Stimulated activated CD8-positive, alpha-beta memory T cell treated with anti-CD3 and anti-CD28 coated beads, Interleukin-15, amount 100 ng/mL, for 48 hours (primary cell): ENCODE measurements at places on chromosomes 1 and 21.

DNA sequence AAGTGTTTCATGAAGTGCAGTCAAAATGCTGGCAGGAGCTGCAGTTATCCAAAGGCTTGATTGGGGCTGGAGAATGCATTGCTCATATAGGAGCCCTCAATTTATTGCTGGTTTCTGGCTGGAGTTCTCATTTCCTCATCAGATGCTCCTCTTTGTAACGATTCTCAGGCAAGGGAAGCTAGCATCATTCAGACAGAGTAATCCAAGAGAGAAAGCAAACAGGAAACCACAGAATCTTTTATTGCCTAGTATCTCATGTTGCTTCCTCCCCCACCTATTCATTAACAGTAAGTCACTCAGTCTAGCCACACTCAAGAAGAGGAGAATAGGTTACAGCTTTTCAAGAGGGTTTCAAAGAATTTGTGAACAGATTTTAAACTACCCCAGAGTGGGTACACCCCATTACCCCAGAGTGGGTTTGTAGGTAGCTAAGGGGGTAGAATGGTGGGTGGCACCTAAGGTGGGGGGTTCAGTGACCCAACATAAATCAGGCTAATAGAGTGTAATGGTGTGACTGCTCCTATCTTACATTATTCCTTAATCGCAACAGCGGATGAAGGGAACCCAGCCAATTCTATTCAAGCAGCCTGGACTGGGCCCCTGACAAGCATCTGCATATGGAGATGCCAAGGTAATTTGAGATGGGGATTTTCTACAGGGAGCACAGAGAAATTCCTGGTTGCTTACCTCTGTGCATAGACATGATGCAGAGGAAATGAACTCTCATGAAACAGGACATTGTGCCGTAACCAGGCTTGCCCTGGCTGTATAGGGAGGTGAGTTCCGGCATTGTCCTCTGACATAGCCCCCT lies 67.1 kb downstream of the KCNJ15 start:
- DNase-seq: no peak

DNA sequence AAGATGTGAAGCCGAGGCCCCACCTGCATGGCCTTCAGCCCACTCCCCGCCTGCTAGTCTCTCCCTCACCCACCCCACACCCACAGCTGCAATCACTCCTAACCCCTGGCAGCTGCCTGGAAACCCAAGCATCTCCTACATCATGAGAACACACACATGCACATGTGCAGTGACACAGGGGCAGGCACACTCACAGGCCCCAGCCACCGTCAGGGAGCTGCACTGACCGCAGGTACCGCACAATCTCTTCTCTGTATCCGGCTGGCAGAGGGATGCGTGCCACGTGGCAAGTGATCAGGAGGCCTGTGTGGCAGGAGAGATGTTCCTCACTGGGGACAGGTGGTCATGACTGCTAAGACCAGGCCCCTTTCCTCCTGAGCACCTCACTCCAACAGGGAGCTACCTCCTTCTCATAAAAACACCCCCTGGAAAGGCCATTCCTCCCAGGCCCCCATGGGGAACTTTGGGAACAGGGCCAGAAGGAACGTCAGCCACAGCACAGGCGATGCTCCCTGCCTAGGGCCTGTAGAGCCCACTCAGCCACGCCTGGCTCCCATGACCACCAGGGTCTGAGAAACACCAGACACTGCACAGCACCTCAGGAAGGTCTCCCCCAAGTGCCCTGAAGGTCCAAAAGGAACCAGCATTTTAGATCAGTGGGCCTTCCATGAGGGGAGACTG lies 6.0 kb downstream of the LSS start:
- DNase-seq: no peak

- DNase-seq: no peak
These were observed 3.6 kb downstream of the ZC3H12A start for GRCh38 chr1:37477946-37478345.

- DNase-seq: no peak
These were observed 7.4 kb downstream of the CFAP74 start for GRCh38 chr1:1996207-1996651.

DNA sequence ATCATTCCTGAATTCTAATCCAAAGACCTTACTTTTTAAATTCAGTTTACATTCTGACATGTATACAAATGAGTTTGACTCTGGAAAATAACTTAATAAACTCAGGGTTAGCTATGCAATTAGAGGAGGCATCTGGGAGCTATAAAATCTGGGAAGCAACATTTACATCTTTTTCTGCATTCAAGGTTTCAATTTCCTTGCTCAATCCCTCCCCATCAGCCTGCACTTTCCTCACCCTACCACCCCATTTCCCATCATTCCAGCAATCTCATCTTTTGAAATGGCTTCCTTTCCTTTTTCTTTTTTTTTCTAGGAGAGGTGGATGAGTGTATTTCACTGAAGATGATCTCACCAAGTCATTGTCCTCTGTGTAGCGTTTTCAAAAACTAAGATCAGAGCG lies 65.3 kb upstream of the BEND5 start:
- DNase-seq: no peak
